ENCODE measurements at places on chromosomes 3 and 15.

GRCh38 chr3:57596495-57597126 lies 533 bp downstream of the ARF4 start:
- peak; percentile 34 for DNase-seq

- DNase-seq: no peak
These were observed 314.3 kb downstream of the CHST2 start for GRCh38 chr3:143433787-143434378.

GRCh38 chr3:86988235-86988634 lies 2.7 kb downstream of the VGLL3 start:
- DNase-seq: no peak

DNA sequence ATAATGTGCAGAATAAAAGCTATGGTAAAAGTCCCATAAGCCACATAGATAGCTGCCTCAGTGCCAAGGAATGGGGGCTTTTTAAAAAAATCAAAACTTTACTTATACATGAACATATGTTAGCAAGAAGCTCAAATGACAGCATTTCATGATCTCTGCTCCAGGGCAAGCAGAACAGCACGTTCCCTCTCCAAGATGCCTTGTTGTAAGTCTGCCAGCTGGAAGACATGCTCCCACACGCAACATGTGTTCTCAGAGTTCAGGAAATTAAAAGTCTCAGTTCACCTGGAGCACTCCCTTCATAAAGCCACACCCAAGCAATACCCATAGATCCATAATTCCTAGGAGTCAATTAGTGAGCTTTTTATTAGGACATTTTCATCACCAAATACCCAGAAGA lies 52.2 kb downstream of the ABI3BP start:
- DNase-seq: no peak

DNA sequence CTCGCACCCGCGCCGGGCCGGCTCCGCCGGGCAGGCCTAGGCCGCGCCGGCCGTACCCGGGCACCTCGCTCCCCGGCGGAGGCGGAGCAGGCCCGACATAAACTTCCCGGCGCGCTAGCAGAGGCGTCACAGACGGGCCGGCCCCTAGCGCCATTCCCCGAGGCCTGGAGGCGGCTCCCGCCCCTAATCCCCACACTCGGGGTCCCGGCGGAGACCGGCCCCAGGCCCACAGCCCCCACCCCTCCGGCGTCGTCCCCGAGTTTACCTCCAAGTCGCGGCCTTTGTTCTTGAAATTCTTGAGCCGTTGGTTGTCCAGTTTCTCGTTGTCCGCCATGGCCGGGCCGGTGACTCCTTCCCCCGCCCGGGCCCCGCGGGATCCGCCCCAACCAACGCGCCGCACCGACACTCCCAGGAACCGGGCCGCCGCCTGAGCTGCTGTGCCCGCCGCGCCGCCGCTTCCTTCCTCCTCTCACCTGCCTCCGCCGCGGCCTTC lies 376 bp downstream of the KPNA4 start:
- no peak for DNase-seq

DNA sequence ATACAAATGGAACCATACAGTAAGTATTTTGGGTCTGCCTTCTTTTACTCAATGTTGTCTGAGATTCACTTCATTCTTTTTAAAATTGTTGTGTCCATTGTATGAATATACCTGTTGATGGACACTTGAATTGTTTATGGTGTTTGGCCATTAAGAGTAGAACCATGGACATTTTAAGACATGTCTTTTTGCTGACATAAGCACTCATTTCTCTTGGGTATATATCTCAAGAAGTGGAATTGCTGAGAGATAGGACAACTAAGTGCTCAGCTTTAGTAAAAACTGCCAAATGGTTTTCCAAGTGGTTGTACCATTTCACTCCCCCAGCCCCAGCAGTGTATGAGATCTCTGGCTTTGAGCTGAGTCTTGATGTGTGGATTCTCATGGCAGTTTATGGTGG lies 28.2 kb downstream of the POMGNT2 start:
- no peak for DNase-seq

GRCh38 chr15:74845581-74845980 lies 2.6 kb upstream of the ULK3 start:
- DNase-seq: no peak

DNA sequence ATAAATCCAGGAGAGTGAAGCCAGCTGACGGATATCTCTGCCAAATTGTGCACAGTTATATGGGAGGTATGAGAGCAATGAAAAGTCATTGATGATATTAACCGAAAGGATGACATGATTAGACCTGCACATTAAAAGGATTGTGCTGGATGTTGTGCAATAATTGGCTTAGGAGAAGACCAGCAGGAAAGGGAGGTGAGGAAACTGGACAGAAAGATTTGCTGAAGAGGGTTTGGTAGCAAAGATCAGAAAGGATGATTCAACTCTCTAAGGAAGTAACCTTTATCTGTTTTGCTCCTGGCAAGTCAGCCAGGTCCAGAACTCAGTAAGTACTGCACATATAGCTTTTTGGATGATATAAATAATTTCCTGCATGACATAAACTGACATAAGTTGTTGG lies 704.7 kb downstream of the GRM7 start:
- DNase-seq: no peak

Measured in stimulated activated CD8-positive, alpha-beta memory T cell treated with anti-CD3 and anti-CD28 coated beads, Interleukin-15, amount 100 ng/mL, for 1 hour (primary cell).